ENCODE measurements at places on chromosomes 2 and 18.
A peak's percentile ranks its signal among the peaks of the same experiment; 100 is the strongest.

DNA sequence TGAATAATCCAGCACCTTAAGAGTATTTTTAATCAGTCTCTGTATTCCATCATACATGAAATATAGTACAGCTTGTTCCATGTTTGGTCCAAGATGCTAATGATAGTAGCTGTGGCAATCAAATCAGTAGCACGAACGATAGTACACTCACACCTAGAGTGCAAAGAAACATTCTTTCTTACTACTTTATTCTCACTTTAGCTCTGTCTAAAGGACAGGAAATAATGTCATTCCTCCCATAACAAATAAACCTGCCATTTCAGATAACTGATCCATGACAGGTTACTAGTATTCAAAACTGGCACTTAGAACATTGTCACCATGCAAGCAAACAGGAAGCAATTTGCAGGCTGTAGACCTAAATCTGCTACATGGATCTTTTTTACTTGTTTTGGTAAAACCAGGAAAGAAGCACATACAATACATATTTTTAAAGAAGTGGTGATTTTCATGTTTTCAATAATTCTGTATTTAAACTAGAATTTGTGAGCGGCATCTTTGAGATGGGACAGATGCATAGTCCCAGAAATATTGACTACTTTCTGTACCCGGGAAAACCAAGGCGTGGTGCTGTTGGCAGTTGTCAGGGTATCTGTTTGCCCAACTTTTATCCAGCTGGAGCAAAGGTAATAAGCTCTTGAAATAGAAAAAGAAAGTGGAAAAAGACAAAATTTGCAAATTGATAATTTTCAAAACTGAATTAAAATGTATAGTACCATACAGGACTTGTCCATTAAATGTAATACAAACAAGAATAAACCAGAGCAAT lies 49.5 kb downstream of the IKZF2 start:
- DNase-seq, result no peak

- DNase-seq, result no peak
These were observed 537.7 kb upstream of the PKDCC start for GRCh38 chr2:41510108-41510507.

DNA sequence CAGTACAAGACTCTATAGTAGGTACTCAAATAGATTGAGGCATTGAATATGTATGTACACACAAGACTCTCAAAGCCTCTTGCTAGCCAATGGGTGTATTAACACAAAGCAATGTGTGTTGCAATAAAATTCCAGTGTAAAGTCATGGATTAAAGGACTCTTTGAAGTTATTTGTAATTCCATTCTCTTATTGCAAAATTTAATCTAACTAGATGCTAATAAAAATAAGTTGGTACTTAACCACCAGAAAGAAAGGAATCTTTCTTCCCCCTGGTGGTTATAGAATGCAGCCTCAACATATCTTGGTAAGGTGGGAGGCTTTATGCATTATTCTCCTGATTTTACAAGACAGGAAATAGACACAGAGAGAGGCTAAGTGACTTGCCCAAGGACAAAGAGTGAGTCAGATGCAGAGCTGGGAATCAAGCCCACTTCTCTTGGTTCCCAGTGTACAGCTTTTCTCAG lies 18.0 kb downstream of the LRP1B start:
- DNase-seq, result no peak

DNA sequence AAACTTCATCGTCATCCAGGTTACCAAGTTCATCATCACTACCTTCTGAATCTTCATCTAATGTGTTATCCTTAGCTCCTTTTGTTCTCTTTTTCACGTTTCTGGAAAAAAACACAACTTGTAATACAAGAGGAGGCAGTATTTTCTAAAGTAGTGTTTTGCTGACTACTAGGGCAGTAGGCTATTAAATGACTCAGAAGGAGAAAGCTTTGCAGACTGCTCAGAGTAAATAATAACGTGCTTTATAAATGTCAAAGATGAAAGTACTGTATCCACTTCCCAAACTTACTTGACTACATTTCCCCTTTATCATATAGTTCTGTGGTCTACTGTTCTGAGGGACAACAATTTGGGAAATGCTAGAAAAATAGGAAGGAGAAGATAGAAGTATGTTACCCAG lies 15.6 kb downstream of the CEBPZOS start:
- no peak for DNase-seq

GRCh38 chr2:49306925-49307324 lies 152.6 kb upstream of the FSHR start:
- no peak for DNase-seq

DNA sequence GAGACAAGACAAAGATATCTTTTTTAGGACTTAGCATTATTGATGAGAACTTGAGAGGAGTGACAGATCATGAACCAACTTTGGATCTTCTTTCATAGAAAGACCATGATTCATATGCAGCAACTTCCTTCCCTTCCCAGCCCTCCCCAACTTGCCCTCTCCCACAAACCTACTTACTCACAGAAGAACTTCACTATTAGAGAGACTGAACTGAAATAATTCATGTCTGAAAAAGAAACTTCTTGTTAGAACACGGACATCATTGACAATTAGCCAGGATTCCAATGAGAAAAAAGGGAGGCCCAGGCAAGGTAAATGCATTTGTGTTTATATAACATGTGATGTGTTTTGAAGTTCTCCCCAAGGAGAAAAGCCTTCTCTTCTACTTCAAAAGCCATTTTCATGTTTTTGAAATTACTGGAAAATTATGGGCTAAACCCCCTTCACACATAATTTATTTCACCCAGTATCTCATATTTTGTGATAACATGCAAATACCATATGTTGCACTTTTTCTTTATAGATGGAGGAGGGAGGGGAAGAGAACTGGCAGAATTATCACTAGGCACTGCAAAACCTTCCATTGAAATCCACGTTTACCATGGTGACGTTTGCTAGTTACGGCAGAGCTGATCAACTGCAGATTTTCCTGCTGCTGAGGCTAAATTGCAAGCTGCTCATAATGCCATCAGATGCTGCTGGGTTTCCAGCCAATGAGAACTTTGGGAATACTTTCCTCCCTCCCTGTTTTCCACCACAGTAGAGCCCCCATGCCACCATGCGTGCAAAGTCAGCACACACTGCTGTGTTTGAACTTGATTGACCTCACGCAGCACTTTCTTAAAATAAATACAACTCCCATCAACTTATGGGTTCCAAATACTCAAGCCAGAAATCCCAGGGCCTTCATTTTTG lies 294.7 kb downstream of the MEIS1 start:
- DNase-seq, result no peak

DNA sequence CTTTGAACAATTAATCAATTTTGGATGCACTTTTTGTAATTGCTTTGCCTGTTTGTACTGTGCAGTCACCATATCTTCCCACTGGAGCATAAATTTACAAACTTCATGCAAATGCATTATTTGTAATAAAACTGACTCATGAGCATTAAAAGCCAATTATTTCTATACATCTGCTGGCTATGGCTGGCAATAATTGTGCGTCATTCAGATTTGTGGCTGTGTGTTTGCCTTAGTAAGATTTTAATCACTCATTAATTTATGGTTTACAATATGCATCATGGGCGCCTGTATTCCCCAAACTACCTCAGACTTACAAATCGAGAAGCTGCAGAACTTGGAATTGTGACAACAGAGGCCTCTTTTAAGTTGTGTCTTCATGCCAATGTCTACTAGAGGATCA lies 132.4 kb upstream of the TRIB2 start:
- DNase-seq, result no peak

- no peak for DNase-seq
These were observed 27.2 kb downstream of the ASXL3 start for GRCh38 chr18:33605250-33605649.

GRCh38 chr2:11161747-11162146 lies 6.5 kb downstream of the SLC66A3 start:
- DNase-seq, result no peak

DNA sequence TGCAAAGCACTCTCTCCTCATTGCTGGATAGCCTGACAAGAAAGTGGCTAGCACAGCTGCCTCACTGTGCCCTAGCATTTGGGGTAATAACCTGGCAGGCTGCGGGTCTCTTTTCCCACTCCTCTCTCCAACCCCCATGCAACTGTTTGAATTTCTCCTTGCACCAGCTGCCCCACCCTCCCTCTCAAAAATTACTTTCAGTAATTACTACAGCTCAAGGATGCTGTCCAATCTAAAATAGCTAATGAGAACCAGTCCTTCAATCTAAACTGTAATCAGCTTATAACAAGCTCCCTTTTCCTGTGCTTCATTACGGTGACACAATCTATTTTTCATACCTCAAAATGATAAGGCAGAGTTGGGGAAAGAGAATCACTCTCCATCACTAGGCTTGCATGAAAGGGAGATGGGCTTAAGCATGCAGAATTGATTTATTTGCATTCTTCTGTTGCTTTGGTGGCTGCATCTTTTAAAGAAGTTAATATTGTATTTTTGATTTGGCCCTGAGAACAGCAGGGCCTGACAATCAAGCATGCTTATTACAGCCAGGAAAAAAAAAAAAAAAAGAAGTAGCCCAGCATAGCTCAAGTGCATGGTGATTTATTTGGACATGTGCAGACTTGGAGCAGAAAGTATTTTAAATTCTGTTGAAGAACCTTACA lies 881.8 kb downstream of the SLC4A3 start:
- peak; percentile 12 for DNase-seq
